ENCODE measurements at places on chromosomes 7 and 10.

- no peak for DNase-seq
Measured at GRCh38 chr10:19468413-19468812, 347.8 kb upstream of the PLXDC2 start.

DNA sequence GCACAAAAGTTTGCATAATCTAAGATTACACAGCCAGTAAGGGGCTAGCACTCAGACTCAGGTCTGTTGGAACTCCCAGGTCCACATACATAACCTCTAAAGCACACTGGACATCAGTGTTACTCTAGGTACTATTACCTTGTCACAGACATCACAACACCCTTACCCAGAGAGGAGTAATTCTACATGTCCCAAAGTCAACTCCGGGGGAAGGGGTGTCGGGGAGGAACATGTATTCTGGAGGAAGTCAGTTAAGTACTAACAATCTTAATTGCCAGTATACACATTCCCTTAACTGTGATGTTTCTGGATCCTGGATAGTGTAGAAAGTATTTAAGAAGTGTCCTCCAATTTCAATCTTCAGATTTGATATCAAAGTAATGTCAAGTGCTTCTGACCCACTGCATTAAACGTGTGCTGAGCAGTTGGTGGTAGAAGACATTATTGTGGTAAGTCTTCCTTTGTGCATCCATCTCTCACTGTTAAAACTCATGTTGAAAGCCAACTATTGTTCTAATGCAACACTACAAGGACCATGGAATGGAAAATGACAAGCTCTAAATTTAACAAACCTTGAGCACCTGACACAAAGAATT, 155.4 kb downstream of the CRPPA start:
- DNase-seq, result no peak

- DNase-seq, result no peak
Measured at GRCh38 chr7:22438994-22439393, 61.0 kb downstream of the STEAP1B start.

GRCh38 chr10:74947781-74948401, 121.5 kb downstream of the KAT6B start:
- no peak for DNase-seq

- no peak for DNase-seq
Measured at GRCh38 chr10:102710609-102711008, 3.6 kb downstream of the ARL3 start.

DNA sequence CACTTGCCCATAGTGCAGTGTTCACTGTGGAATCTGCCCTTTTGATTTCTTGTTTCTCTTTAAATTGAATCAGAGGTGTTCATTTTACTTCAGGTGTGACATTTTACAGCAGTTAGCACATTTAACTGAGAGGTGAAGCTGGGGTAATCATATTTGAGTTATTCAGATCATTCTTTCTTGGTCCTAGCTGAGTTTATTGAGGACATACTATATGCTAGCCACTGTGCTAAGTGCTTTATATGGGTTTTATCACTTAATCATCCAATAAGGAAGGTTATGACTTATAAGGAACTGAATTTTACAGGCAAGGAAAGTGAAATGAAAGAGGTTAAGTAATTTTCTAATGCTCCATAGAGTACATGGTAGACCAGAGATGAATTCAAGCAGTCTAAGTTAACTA, 79.7 kb downstream of the PON1 start:
- no peak for DNase-seq

Data from stimulated activated CD8-positive, alpha-beta memory T cell treated with anti-CD3 and anti-CD28 coated beads, Interleukin-15, amount 100 ng/mL, for 24 hours (primary cell).